ENCODE measurements at places on chromosomes 4 and X.

GRCh38 chrX:142096253-142096652, 108.8 kb downstream of the MAGEC2 start:
- no peak for DNase-seq

- no peak for DNase-seq
These were observed 47.3 kb upstream of the GAB1 start for GRCh38 chr4:143289370-143289769.

- no peak for DNase-seq
These were observed 116.4 kb upstream of the BEND4 start for GRCh38 chr4:42268824-42269223.

GRCh38 chrX:30561191-30561590, 16.4 kb downstream of the TASL start:
- no peak for DNase-seq

- DNase-seq = no peak
These were observed 150.0 kb downstream of the VCX3A start for GRCh38 chrX:6384921-6385320.

DNA sequence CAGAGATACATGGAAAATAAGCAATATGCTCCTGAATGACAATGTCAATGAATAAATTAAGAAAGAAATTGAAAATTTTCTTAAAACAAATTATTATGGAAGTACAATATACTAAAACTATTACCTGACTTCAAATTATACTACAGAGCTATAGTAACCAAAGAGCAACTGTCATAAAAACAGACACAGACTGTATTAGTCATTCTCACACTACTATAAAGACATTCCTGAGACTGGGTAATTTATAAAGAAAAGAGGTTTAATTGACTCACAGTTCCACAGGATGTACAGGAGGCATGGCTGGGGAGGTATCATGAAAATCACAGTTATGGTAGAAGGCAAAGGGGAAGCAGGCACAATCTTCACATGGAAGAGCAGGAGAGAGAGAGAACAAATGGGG, 60.0 kb upstream of the CYSLTR1 start:
- no peak for DNase-seq

GRCh38 chr4:57243076-57243475, 132.9 kb upstream of the IGFBP7 start:
- DNase-seq = no peak

DNA sequence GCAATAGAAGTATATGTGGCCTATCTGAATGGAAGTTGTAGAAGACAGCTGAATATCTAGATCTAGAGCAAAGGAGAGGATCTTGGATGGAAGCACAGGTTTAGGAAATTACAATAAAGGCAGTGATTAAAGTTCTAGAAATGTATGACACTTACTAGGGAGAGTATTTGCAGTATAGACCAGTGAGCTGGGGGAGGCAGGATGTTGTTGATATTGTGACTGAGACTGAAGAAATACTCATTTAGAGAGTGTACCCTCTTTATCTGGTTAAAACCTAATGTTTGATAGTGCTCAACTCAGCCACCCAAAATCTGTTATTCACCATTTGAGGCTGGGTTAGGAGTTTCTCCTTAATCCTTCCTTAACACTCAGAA, 439.5 kb downstream of the GRXCR1 start:
- DNase-seq = no peak

DNA sequence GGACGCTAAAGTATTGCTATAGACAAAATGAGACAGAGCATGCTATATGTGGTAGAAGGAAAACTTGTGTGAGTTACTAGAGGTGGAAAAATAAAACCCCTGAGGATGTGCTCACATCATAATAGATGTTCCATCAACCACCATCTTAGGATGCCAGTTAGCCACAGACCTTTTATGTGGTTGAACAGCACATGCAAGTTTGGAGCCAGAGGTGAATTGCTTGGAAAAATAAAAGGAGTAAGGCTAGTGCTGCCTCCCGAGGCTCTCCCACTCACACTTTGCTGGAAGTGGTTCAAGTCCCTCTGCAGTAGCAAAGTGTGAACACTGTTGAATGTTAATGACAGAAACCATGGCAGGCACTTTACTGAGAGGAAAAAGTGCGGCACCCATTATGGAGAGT, 39.4 kb upstream of the PPARGC1A start:
- DNase-seq = no peak

- DNase-seq = no peak
These were observed 40.2 kb upstream of the EPGN start for GRCh38 chr4:74267998-74268606.

GRCh38 chr4:181254771-181255170, 988.4 kb upstream of the TENM3 start:
- DNase-seq = no peak

DNA sequence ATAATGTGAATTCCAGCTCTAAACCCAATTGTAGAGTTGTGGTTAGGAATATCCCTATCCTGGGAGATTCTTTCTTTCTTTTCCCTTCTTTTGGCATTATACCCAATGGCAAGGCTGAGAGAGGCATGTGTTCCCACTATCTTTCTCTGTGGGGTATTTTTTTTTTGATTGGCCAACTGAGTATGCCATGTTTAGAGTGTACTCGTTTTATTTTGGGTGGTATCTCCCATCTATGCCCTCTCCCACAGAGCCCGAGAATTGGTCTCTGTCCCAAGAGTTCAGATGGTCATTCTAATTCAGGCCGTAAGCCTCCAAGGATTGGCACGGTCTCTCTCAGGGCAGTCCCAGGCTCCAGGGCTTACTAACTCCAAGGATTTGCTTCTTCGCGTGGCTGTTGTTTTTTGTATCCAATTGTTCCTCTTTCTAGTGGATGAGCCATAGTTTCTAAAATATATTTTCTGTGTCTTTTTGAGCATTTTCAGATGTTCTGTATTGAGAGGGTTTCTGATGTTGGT, 198.8 kb downstream of the SLC4A4 start:
- DNase-seq = no peak

DNA sequence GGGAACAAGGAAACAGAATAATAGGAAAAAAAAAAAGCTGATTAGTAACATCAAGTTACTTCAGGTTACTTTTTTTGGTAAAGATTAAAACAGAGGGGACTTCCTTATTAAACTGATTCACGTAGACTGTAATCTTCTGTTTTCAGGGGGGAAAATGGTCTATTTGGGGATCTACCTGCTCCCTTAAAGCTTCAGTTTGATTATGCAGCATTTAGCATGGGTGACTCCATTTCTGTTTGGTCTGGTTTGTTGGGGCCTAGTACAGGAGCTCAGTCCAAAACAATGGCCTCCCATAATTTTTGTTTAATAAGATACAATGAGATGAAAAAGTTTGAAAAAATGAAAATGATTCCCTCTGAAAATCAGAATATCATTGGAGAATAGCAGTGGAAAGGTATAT, 34.6 kb downstream of the TEC start:
- DNase-seq = no peak

DNA sequence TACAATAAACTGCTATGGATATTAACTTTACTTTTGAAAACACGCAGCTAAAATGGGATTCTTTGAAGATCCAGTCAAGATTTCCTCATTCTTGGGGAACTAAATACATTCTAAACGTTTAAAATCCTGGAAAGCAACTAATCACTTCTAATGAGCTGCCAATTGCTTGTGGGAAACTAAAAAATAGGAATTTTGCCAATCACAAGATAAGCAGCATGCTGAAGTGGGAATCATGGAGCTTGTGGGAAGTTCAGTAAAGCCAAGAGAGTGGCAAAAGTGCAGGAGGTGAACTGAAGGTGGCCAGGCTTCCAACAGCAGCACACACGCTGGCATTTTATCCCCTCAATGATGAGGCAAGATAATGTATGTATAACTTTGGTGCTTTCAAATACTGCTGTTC, 133.0 kb downstream of the GPC3 start:
- DNase-seq = no peak

GRCh38 chr4:18756671-18757070, 735.1 kb upstream of the LCORL start:
- DNase-seq = no peak

GRCh38 chr4:118931786-118932185, 43.1 kb downstream of the SYNPO2 start:
- no peak for DNase-seq

DNA sequence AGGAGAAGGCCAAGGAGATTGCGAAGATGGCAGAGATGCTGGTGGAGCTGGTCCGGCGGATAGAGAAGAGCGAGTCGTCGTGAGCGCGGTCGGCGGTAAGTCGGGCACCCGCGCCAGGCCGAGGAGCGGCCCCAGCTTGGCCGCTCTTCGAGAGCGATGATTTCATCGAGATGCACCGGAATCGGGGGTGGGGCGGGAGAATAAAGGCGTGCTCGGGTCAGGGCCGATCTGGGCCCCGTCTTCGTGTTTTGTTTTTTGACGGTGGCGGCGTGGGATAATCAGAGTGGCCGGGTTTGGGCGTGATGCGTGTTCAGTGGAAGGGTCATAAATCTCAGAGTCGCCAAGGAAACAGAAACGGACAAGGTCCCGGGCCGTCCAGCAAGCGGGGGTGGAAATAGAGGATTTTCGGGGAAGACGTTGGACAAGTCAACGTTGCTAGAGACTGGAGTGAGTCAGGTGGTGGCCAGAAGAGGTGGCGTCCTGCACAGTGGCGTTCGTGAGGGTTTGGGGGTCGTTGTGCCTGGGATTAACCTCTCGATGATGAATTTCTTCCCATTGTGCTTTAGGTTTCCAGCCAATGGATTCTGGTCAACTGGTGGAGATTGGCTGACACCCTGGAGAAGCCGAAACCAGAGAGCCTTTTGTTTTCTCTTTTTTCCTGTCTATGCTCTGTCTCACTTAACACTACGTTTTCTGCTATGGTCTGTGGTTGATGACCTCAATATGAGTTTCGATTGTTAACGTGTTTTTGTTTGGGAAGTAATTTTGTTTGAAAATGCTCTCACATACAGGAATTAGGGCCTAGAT, 882 bp downstream of the MRFAP1 start:
- DNase-seq = peak; percentile 60

DNA sequence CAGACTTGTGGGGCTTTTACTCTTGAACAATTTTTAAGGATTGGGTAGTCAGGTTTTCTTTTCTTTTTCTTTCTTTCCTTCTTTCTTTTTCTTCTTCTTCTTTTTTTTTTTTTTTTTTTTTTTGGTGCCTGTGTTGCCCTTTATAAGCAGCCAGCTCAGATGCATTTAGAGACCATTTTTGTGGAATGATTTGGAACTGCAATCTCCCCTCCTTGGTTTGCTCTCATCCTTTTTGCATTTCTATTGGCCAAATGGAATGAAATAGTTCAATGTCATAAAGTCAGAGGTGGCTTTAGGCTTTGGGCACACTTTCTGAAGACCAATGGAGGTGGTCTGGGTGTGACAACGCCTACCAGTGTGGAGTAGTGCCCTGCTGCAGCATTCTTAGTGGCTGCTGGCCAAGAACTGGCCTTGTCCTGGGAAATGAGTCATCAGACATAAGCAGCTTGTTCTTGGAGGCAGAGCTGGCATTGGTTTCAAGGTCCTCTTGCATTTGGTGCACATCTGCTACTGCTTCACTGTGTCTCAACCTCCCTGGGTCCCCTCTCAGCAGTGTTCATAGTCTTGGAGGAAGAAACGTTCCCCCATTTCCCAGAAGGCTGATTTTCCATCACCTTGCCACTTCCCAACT, 84.5 kb downstream of the CT47B1 start:
- peak; percentile 5 for DNase-seq

DNA sequence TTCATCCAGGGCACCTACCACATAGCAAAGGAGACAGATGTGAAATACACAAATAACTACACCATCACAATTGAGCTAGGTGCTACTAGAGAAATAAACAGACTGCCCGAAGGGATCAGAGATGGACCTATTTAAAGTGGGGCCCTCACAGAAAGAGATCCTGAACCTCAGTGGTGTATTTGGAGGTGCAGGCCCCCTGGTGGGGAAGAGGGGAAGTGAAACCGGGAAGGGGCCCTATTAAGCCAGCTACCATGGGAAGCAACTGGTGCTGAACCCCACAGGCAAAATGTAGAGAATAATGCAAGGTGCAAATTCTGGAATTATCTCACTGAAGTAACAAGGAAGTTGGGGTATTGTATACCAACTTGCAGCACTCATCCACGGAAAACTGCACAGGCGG, 78.6 kb upstream of the FAM9A start:
- peak; percentile 36 for DNase-seq

DNA sequence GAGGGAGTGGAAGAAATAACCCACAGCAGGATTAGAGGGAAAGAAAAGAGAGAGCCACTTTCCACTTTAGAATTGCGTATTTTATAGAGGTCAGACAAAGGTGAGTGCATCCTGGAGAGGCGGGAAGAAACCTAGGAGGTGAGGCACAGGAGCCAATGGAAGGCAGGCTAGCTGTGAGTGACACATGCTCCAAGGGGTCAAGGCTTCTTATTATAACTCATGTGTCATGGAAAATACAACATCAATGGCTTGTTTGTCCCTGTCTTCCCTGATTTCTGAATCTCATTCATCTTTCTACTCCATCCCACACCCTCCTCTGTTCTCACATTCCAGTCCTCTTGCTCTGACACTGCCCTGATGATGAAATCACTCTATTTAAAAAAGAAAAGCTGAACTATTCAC, 14.4 kb downstream of the ANXA3 start:
- DNase-seq = no peak

DNA sequence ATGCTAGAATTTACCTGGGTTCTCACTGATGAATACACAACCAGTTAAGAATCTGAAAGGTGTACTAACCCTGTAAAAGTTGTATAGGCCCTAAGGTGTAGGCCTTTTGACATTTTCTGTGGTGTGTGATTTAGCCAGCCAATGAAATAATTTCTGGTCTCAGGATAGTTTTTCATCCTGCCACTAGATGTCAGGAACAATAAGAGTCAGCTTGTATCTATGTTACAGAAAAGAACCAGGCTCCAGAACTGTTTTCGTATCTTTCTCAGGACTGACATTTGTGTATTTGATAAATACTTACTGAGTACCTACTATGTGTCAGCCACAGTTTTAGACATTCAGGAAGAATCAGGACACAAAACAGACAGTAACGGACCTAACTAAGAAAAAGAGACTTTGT, 673.6 kb upstream of the TENM3 start:
- peak; percentile 25 for DNase-seq

DNA sequence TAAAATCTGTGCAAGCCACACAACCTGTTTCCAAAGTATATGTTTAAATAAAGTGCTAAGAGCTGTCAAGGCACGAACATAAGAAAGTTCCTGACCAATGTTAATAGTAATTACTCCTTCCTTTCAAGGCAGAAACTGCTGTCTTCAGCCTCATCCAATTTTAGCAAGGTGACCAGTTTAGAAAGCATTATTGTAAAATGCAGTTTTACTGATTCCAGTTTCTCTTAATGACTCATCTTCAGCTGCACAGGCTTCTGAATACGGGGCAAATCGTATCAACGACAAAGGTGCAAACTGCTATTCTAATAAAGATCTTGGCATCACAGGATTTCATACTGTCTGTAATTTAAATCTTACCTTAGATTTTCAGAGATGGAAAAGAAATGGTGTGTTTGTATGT, 87.5 kb downstream of the PPP3CA start:
- DNase-seq = no peak

- no peak for DNase-seq
These were observed 11.1 kb downstream of the USP26 start for GRCh38 chrX:133085785-133086184.

GRCh38 chrX:29952016-29952415, 263.3 kb upstream of the MAGEB2 start:
- peak; percentile 3 for DNase-seq

GRCh38 chrX:47030339-47030738, 47.9 kb upstream of the RGN start:
- peak; percentile 67 for DNase-seq

All from NB4 (cell line).